ENCODE measurements at places on chromosomes 7 and 10. TPM values are rescaled to one million over a fixed set of nuclear protein-coding genes. Genes with fewer than 3 reads are reported as not detected.

GRCh38 chr10:58311026-58311425 lies 23.8 kb upstream of the UBE2D1 start:
- no peak overlapping the region for H3K27ac ChIP-seq
- DNase-seq, result no peak
- H3K4me3 ChIP-seq, result no peak overlapping the region
- no peaks in the 10 kb centered on the region for H3K36me3 ChIP-seq
- peaks cover 8% of the 10 kb centered on the region for H3K27me3 ChIP-seq
- no peaks in the 10 kb centered on the region for H3K4me1 ChIP-seq

DNA sequence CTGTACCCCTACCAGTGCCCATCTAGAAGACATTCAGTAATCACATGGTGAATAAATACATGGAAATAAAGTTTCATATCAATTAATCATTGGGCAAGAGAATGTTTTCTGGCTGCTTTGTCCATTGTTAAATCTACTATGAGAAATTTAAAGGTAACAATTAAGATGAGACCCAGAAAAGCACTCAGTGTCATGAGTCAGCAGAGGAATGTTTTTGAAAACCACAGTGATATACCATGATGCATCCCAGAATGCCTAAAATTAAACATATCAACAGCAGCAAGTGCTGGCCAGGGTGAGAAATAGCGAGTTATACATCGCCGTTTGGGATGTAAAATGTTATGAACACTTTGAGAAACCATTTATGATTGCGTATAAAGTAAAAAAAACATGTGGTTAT lies 825.3 kb upstream of the C7orf33 start:
- no peaks in the 10 kb centered on the region for H3K36me3 ChIP-seq
- no peak for DNase-seq
- H3K4me3 ChIP-seq, result no peak overlapping the region
- no peaks in the 10 kb centered on the region for H3K27me3 ChIP-seq

GRCh38 chr10:11724938-11725776 lies 17.0 kb upstream of the ECHDC3 start:
- no peak overlapping the region for H3K4me3 ChIP-seq
- H3K36me3 ChIP-seq, result no peaks in the 10 kb centered on the region
- H3K27me3 ChIP-seq, result peaks cover 10% of the 10 kb centered on the region
- no peak for DNase-seq

- DNase-seq, result no peak
- H3K4me3 ChIP-seq, result no peak overlapping the region
Measured at GRCh38 chr7:85039196-85039923, 147.5 kb downstream of the SEMA3D start.

Gene SMO
- total RNA-seq, result 0.21 TPM

Gene CDH23
- 2.6 TPM for total RNA-seq
